ENCODE measurements at places on chromosomes 13 and 19.

DNA sequence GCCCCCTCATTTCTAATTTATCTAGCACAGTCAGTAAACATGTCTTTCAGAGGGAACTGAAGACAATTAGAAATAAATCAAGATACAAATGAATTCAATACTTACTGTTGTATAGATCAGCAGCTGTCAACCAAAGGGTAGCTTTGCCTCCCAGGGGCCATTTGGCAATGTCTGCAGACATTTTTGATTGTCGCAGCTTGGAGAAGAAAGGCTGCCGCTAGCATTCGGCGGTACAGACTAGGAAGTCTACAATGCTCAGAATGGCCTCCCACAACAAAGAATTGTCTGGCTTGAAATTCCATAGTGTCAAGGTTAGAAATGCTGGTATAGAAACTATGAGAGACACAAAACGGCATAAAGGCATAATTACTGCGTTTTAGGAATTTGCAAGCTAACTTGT is 91.6 kb downstream of the RGCC start:
- no peak for DNase-seq

- no peak for DNase-seq
These were observed 1.1 kb downstream of the FPR1 start for GRCh38 chr19:51750400-51751094.

- DNase-seq = no peak
These were observed 224.7 kb downstream of the GGACT start for GRCh38 chr13:100363874-100364273.

DNA sequence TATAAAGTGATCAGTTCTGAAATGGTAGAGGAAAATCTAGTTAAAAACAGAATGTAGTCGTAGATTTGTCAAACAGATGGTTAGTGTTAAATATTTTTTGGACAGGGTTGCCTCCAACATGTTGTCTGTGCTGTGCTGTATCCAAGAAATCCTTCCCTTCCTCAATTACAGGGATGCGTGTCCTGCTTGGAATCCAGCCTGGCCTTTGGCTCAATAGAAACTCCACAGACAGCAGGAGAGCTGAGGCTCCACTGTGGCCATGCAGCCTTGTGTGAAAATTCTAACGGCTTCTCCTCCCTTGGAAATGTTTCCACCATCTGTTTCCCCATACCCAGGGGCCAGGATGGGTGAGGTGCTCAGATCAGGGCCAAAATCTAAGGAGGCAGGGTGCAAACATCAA is 67.7 kb upstream of the USP29 start:
- DNase-seq = no peak

DNA sequence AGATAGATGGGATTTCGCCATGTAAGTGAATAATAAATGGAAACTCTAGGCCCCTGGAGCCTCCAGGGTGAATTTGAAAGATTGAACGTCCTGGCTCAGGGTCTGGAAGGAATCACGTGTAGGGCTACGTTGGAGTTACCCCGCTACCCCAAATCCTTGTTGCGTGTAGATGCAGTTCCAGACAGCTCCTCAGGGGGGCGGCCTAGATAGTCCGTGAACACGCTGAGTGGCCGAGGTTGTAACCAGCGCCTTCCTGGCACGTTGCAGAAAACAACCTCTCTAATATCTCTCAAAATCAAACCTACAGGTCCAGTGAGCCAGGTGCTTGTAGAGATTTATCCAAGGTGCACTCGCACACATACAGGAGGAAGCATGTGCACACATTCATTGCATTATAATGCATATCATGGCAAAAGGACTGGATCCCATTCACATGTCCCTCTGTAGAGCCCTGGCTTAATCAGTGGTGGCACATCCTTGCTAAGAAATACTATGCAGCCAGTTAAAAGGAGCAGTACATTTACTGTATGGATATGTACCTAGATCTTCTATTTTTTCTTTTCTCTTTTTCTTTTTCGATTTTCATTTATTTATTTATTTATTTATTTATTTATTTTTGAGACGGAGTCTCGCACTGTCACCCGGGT is 2.5 kb upstream of the KEAP1 start:
- DNase-seq = peak; percentile 69

- DNase-seq = no peak
These were observed 30.8 kb downstream of the VWA8 start for GRCh38 chr13:41930154-41930553.

DNA sequence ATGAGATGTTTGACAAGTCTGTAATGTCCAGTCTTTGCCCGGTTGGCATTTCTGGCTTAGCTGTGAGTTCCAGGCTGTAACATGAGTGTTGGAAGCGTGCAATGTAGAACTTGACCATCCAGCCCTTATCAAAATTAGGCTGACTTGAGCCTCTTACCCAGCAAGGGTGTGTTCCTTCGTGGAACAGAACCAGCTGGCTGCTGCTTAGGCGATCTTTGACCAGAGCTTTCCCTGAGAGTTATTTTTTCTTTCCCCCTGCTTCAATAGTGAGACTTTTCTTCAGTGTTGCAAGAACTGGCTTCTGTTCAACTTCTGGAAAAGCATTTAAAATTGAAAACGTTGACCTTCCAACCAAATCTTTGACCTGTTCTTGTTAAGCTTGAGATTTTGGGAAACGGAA is 6.5 kb downstream of the TNFSF13B start:
- no peak for DNase-seq

DNA sequence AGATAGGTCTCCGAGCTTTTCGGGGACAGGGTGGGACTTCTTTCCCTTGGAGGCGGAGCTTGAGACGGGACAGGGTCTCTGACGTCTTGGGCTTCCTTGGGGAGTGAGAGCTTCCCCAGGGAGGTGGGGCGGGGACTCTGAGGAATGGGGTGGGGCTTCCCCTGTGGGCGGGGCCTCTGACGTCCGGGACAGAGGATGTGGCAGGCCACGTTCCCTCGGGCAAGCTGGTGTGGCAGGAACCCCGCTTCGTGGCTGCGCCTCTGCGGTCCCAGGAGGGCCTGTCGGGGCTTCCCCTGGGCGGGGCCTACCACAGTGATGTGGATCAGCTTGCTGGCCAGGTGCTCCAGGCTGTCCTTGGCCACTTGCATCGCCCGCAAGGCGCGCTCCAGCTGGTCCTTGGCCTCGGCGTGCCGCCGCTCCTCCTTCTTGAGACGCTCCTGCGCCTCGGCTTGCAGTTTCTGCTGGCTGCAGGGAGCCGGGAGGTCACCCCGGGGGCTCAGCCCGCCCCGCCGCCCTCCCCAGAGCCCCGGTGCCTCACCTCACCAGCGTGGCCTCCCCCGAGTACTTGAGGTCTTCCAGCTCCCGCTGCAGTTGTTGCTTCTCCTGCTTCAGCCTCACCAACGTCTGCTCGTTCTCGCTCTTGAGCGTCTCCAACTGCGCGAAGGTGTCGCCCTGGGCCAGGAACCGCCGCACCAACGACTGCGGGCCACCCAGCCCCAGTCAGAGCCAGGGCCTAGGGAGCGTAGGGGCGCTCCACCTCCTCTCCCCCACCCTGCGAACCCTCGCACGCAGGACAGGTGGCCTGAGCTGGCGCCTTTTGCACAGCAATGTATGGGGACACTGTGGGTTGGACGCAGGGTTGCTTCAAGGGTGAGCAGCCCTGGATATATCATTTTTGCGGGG is 3.3 kb upstream of the RGL3 start:
- DNase-seq = peak; percentile 28

DNA sequence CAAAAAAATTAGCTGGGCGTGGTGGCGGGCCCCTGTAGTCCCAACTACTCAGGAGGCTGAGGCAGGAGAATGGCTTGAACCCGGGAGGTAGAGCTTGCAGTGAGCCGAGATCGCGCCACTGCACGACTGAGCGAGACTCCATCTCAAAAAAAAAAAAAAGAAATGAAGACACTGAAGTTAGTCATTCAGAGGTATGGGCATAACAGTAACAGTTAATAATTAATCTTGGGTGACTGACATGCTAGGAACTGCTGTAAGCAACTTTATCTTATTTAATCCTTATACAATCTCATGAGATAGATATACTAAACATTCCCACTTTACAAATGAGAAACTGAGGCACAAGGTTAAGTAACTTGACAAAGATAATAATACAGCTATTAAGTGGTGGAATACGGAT is 4.9 kb downstream of the SKA3 start:
- DNase-seq = no peak

DNA sequence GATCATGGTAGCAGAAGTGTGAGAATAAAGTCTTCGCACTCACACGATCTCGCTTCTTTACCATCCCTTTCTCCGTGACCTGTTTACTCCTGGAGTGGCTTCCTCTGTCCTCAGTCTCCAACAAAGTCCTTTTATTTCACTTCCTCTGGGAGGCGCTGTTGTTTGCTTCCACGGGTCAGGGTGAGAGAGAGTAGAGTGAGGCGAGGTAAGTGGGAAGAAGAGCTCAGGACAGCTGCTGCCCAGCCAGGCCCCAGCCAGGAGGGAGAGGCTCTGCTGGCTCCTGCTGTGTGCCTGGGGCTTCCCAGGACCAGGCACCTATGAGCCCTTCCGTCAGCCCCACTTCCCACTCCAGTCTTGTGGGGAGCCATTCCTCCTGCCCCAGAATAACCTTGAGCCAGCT is 242.1 kb downstream of the FGF9 start:
- DNase-seq = no peak

DNA sequence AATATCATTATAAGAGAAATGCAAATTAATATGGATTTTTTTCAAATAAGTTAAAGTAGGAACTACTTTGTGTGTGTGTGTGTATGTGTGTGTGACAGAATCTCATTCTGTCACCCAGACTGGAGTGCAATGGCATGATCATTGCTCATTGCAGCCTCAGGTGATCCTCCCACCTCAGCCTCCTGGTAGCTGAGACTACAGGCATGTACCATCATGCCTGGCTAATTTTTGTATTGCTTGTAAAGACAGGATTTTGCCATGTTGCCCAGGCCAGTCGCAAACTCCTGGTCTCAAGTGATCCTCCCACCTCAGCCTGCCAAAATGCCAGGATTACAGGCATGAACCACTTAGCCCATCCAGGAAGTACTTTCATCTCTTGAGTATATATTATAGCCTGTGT is 3.2 kb upstream of the ERVV-2 start:
- no peak for DNase-seq

DNA sequence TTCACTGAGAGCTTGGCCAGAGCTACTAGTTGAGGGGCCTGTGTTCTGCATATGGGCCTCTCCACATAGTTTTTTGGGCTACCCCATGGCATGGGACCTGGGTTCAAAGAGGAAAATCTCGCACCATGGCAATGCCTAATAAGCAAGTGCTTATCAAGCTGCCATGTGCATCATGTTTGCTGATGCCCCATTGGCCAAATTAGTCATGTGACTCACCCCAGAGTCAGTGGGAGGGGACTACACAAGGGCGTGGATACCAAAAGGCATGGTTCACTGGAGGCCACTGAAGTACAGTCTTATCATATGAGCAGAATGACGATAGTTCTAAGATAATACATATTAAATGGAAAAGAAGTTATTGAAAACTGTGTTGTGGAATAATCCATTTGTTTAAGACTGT is 214.8 kb downstream of the LMO7 start:
- DNase-seq = no peak

DNA sequence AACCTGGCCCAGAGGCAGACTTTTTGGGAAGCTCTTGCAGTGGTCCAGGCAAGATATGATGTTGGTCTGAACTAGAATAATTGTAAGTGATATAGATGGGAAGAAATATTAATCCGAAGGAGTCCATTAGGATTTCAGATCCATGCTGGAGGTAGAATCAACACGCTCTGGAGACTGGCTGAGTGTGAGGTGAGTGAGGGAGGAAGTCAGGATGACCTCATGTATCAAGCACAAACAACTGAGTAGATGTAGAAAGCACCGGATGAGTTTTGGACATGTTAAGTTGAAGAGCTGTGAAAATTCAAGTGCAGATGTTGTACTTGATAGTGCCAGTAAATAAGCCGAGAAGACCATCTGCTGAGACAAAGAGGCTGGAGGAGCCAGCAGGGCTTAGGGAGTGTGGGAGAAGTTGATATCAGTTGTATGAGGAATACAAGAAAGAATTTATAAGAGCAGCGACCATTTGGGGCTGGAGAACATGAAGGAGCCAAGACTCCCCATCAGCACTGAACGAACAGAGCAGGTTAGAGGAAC is 5.3 kb upstream of the CNMD start:
- no peak for DNase-seq

DNA sequence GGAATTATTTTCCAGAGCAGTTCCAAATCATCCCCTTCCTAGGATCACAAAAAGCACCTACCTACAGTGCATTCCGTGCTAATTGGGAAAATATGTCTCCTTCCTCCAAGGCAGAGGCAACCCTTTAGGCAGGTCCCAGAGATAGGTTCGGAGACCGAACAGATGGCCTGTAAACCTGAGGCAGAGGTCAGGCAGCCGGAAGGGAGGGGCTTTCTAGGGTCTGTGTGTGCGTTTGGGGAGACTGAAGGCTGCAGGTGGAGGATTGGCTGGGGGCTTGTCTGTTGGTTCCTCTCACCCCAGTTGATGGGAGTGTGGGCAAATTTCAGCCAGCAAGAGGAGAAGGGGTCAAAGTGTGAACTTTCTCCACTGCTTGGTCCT is 7.1 kb downstream of the KCNN4 start:
- no peak for DNase-seq

- no peak for DNase-seq
These were observed 489.2 kb upstream of the ARGLU1 start for GRCh38 chr13:107057028-107057631.

- no peak for DNase-seq
These were observed 121.2 kb downstream of the PCCA start for GRCh38 chr13:100209857-100210825.

- DNase-seq = no peak
These were observed 8.9 kb downstream of the PINLYP start for GRCh38 chr19:43584484-43584883.

- no peak for DNase-seq
These were observed 45.9 kb downstream of the MBD3L1 start for GRCh38 chr19:8877854-8878705.

- DNase-seq = no peak
These were observed 9.4 kb upstream of the SLC25A42 start for GRCh38 chr19:19054315-19054938.

GRCh38 chr13:23268441-23268840 is 87.7 kb downstream of the SGCG start:
- DNase-seq = no peak

GRCh38 chr13:71589032-71589431 is 278.0 kb downstream of the DACH1 start:
- no peak for DNase-seq

DNA sequence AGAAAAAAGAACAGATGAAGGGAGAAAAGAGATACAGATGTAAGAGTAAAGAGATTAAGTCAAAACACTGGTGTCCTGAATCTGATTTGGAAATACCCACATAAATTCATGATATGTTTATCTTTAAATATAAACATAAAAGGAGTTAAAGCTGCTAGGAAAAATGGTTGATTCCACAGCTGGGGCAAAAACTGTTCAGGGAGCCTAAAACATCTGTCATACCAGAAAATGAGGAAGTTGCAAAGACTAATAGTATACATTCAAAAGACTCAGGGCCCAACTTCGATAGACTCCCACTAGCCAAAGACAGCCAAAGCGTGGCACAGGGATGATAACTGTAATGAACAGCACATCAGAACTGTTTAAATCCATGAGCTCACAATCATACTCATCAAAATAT is 62.0 kb downstream of the ABCC4 start:
- DNase-seq = no peak

- DNase-seq = no peak
These were observed 568 bp downstream of the POLR2I start for GRCh38 chr19:36113894-36114720.

- DNase-seq = no peak
These were observed 16.2 kb downstream of the UNC13A start for GRCh38 chr19:17671906-17672305.
